NCI-H748 treated with DMSO at 0.1 percent for 48 hours (cell line): ENCODE measurements at places on chromosomes 16 and 17.

- DNase-seq, result peak; percentile 51
Observed at GRCh38 chr16:63461248-63461841, 1425.1 kb upstream of the CDH8 start.

GRCh38 chr17:48013876-48014594 lies 23.6 kb downstream of the COPZ2 start:
- DNase-seq, result no peak

DNA sequence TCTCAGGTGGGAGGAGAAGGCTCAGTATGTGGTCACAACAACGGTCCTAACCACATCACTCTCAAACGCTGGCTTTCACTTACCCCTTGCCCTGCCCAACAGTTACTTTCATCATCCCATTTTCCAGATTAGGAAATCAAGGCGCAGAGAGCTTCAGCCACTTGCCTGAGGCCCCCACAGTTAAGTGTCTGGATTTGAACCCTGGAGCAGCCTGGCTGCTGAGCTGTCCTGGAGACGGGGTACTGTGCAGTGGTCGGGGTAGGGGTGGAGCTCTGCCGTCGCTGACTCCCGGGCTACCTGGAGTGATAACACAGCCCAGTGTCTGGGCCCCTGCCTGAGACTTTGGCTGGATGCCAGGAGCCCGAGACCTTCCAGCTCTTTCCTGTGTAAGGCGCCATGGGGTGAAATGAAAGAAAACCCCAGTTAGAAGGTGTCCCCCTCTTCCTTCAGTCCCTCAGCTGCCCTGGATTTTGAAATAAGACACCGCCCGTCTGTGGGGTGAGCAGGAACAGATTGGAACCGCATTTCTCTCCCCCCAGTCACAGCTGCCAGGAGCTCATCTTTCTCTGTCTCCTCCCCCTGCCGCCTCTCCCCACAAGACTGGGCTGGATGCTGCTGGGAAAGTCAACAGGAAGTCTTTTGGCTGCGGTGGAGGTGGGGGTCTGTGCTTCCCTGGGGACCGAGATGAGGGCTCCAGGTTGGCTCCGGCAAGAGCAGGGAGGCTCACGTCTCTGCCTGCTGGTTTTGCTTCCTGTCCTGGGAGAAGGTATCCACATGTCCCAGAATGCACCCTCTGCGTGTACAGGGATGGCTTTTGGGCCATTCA lies 280.2 kb downstream of the SEC14L1 start:
- peak; percentile 64 for DNase-seq

DNA sequence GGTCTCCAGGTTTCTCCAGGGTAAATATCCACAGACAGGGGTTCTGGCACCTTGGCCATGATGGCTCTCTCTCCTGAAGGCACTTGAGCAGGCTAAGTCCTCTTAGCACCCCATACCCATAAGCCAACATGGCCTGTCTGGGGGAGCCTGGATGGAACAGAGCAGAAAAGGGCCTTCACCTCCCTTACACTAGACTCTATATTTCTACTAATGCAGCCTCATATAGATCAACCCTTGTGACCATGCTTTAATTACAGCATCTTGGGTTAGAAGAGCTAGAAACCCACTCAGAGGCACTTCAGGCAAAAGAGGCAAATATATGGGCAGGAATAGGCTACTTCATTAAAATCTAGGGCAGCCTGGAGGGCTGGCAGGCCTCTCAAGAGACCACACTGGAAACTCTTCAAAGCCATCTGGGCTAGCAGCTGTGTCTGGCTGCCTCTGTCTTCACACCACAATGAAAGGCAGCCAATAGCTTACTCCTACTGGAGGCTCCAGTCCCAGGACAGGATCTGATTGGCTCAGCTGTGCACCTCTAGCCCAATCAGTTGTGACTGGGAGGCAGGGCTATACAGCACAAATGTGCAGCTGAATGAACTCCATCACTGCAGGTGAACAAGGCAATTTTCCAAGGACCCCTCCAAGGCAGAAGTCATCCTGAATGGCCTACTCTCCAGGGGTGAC lies 4.7 kb upstream of the CDT1 start:
- DNase-seq, result no peak

DNA sequence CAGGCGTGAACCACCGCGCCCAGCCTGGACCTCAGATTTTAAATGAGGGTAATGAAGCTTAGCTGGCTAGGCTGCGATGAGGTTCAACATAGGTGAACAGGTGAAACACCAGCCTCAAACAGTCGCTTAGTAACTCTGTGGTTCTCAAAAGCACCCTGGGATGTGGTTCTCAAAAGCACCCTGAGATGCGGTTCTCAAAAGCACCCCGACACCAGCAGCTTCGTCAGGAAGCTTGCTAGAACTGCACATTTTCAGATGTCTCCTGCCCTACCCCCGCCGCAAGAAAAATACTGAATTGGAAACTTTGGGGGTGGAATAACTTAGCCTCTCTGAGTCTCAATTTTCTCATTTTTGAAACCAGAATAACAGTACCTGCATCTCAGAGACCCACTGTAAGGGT lies 86.7 kb upstream of the XYLT1 start:
- no peak for DNase-seq
